ENCODE measurements at places on chromosomes 1 and 21.

DNA sequence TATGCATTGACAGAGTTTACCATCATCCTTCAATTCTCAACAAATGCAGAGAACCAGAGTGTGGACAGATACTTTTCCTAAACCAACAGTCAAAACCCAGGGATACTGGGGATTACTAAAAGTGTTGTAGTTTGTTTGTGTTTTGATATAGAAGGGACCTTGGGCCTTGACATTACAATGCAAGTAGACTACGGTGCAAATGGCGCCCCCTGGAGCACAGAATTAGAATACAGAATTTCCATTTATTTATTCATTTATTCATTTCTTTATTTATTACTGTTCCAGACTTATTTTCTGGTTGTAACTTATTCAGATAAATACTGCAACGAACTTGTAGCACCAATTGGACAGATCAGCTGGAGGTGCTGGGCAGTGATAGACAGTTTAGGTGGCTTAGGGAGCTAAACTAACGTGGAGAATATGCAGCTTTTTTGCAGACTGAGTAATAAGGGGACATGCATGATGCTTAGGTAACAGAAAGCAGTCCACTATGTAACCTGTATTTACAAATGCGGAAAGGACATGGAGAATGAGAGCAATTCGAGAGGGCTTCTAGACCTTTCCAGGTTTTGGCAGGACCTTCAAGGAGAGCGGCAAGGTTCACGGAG is 42.6 kb downstream of the KIRREL1 start:
- DNase-seq, result no peak

DNA sequence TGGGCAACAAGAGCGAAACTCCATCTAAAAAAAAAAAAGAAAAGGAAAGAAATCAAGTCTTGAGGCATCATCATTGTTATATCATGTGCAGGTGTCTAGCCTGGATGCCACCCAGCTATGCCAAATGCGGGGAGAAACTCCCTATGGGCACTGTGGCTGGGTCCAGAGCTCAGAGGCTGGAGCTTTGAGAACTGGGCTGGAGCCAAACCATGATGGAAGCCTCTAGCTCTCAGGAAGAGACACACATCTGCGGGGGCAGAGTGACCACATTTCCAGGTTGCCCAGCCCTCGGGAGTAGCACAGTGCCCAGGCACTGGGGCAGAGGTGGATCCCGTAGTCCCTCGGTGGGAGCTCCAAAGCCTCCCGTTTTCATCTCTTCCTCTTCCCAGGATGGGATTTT is 58.9 kb downstream of the COL18A1 start:
- no peak for DNase-seq

GRCh38 chr1:88802404-88802803 is 89.0 kb downstream of the GTF2B start:
- no peak for DNase-seq

GRCh38 chr1:51330331-51331201 is at the start of gene TTC39A:
TTC39A (minus strand) TSS chr1:51330562; CDS start chr1:51330477, 85 bp downstream.
- no peak for DNase-seq

GRCh38 chr1:181134543-181135436 is 46.3 kb downstream of the IER5 start:
- no peak for DNase-seq

All from activated CD8-positive, alpha-beta memory T cell treated with anti-CD3 and anti-CD28 coated beads, Interleukin-2, amount 50 U/mL, for 4 hours (primary cell).